RPMI7951 (cell line): ENCODE measurements at places on chromosomes 4 and X. TPM values are rescaled to one million over a fixed set of nuclear protein-coding genes. Genes with fewer than 3 reads are reported as not detected.

GRCh38 chr4:160318567-160319220 lies 1215.8 kb downstream of the RAPGEF2 start:
- DNase-seq = peak; percentile 0

- DNase-seq = peak; percentile 94
These were observed 14.4 kb upstream of the CXCL8 start for GRCh38 chr4:73725985-73726384.

GRCh38 chrX:110241816-110242215 lies 76.1 kb downstream of the AMMECR1 start:
- no peak for DNase-seq

PABPC1L2A gene
- not detected in 2 replicates for total RNA-seq

DNA sequence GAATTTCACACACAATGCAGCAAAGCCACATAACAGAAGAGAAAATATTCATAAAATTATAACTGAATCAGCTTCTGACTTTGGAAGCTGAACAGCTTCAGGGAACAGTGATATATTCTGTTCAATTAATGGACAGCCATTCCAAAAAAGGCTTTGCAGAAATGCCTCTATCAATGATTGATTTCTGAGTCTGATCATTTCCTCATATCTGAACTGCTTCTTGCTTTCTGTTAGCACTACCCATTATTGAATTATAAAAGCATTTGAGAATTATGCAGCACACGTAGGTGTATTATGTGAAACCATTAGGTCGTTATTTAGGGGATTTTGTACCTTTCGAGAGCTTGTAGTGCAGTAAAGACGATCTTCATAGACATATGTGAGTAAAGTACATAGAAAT lies 159.6 kb downstream of the STIM2 start:
- no peak for DNase-seq

F8A3 gene
- total RNA-seq = 1.1 and 1.5 TPM in 2 replicates

PAGE4 gene
- total RNA-seq = not detected in 2 replicates

DNA sequence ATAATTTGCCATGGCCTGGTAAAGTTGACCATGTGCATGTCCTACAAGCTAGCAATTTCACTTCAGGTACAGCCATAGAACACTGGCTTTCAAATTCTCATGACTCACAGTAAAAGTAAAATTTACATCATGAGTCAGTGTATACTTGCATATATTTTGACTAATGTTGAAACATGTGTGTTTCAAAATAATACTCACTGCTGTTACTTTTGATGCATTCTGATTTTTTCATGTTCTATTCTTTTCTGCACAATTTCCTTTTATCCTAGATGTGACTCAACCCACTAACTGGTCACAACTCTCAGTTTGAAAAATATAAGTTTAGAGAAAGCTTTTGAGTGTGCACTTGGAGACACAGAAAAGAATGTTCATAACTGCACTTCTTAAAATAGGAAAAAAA lies 365.7 kb downstream of the FGF13 start:
- no peak for DNase-seq

- no peak for DNase-seq
These were observed 12.8 kb upstream of the ASMTL start for GRCh38 chrX:1465286-1466231.

- no peak for DNase-seq
These were observed 158.2 kb downstream of the SPRY1 start for GRCh38 chr4:123554801-123555232.

DNA sequence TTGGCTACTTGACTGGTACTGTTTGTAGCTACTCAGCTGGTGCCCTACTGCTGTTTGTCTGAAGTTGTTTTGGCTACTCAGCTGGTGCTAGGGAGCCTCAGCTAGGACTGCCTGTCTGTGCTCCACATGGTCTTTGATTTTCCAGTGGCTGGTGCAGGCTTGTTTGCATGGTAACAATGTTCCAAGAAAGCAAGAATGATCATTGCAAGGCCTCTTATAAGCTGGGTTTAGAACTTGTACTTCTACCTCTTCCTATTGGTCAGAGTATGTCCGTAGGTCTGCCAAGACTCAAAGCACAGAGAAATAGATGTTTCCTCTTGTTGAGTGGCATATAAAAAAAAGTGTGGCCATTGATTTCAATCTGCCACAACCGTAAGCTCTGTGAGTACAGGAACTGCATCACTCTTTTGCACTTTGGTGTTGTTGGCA lies 17.6 kb downstream of the NFKB1 start:
- peak; percentile 14 for DNase-seq

DNA sequence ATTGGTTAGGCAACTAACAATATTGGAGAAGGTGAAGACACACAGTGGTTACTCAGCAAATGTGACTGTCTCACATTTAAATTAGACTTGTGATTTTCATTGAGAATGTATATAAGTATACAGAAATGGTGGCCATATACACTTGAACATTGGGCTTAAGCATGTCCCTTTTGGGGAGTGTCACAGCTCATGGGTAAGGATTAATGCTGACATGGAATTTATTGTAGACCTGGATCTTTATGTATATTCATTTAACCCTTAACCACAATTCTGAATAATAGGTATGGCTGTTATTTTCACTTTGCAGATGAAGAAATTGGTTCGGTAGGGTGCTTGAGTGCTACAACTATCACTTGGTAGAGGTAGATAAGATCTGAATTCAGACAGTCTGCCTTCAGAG lies 95.5 kb upstream of the WDFY3 start:
- DNase-seq = no peak

GRCh38 chr4:23887989-23888388 lies 1.9 kb downstream of the PPARGC1A start:
- no peak for DNase-seq
